Astrocyte (in vitro differentiated cells and primary cell): ENCODE measurements at places on chromosomes 5 and 9. TPM values are rescaled to one million over a fixed set of nuclear protein-coding genes. Genes with fewer than 3 reads are reported as not detected.

- peaks cover 2% of the 10 kb centered on the region for H3K27me3 ChIP-seq
- no peak for DNase-seq
- no peak overlapping the region for H3K27ac ChIP-seq
- H3K4me1 ChIP-seq, result no peaks in the 10 kb centered on the region
Measured at GRCh38 chr9:117249799-117250198, 165.1 kb downstream of the ASTN2 start.

The PKD2L2 gene
- total RNA-seq, result not detected in 2 replicates

The C9orf50 gene
- 0.41 TPM in 1 of 2 replicates, not detected in the other for total RNA-seq

The MRPL41 gene
- total RNA-seq, result 58.6 and 62.9 TPM in 2 replicates

The GOLGA1 gene
- total RNA-seq, result 10.2 and 11.2 TPM in 2 replicates
